ENCODE measurements at places on chromosomes 6 and 20.

GRCh38 chr20:53126185-53126584 lies 154.0 kb downstream of the TSHZ2 start:
- no peak for DNase-seq

GRCh38 chr20:40477805-40478204 lies 211.2 kb downstream of the MAFB start:
- no peak for DNase-seq

GRCh38 chr20:48230216-48230615 lies 444.9 kb upstream of the SULF2 start:
- no peak for DNase-seq

DNA sequence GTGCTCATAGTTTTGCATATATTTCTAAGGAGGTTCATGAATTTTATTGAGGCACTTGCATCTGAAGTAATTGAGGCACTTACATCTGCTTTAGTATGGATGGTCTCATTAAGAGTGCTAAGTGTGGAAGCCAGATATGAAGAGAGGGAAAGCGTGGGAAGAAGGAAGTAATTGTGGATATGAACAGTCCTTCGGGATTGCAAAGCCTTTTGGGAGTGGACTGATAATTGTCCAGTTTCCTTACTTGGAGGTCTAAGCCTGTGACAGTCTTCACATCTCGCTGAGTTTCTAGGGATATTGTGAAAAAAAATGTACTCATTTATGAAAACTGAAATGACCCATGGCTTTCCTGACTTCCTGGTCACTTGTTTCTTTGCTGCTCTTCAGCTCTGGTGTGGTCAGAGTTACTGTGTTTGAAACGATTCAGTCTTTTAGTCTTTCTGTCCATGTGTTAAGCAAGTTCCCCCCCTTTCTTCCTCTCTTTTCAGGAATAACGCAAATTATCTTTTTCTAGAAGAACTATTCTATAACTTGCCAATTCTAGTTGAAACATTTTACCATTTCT lies 137.3 kb downstream of the ZFAND3 start:
- DNase-seq = no peak

GRCh38 chr6:70289299-70289698 lies 13.6 kb downstream of the COL9A1 start:
- no peak for DNase-seq

DNA sequence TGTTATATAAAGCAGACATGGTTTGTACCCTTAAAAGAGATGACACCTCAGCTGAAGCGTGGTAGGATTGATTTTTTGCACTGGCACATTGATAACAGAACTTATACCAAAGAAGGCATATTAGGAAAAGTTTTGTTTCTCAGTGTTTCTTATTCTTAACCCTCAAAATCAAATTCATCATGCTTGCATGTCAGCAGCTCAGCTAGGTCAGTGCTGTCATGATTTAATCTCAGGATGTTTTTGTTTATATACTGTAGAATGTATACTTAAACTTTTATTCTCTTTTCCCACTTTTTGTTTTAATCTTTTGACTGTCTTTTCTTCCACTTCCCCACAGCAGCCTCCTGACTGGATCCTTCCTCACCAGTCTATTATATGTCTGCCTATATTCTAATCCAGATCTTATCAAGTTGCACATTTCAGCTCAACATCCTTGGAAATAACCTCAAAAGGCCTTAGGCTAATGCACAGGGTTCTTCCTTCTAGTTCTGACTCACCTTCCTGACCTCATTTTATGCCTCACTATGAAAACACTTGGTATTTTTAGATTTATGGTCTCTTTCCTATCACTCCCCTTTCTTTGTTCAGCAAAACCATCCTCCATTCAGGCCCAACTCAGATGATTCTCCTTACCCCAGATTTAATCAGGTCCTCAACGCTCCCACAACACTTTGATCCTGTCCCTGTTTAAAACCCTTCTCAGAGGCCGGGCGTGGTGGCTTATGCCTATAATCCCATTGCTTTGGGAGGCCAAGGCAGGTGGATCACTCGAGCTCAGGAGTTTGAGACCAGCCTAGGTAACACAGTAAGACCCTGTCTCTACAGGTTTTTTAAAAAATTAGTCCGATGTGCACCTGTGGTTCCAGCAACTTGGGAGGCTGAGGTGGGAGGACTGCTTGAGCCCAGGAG lies 7.2 kb downstream of the HEBP2 start:
- no peak for DNase-seq

- DNase-seq = no peak
Measured at GRCh38 chr6:7104752-7105151, 3.0 kb upstream of the RREB1 start.

- no peak for DNase-seq
Measured at GRCh38 chr6:127969701-127970100, 68.8 kb upstream of the THEMIS start.

GRCh38 chr6:111530667-111531066 lies 47.6 kb upstream of the REV3L start:
- no peak for DNase-seq

GRCh38 chr6:89944826-89945407 lies 50.6 kb downstream of the GJA10 start:
- no peak for DNase-seq

DNA sequence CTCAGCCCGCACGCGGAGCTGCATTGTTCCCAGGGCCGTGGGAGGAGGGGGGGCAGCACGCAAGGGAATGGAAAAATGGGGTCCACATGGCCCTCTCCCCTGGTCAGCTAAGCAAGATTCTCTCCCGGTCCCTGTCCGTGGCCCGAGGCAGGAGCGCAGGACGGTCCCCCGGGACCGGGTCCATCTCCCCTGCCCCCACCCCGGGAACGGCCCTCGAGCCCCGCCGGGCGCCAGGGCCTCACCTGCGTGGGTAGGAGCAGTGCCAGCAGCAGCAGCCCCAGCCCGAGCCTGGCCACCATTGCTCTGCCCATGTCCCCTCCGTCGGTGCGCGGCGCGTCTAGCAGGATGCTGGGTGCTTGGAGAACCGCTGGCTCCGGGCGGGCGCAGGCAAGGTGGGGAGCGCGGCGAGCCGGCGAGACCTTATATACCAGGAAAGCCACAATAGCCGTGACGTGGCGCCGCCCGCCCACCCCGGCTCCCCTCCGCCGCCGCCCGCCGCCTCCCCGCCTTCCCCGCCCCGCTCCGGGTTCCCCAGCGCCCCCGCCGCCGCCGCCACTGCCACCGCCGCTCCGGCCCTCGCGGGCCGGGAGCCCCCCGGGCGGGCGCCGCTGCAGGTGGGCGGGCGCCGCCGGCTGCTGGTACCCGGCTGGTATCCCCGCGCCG lies at the start of gene CD24:
Gene CD24 (minus strand): TSS at position 394 of the 663 bp plus-strand sequence. CDS start 83 bp downstream, at position 311.
- DNase-seq = no peak

DNA sequence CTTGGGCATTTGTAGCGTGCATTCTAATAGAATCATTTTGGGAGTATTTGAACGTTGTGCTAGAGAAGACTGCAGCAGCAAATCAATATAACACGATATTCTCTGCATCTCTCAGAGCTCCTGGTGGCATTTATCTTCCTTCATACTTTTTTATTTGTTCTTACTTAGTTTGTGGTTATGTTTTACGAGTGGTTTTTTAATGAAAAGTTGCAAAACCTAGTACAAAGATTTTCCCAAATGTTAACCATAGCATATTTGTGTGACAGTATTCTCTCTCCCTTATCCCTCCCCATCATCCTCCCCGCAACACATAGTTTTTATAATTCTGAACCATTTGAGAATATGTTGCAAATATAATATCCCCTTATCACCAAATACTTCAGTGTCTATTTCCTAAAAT lies 50.4 kb downstream of the JARID2 start:
- no peak for DNase-seq

- no peak for DNase-seq
Measured at GRCh38 chr6:160995271-160995670, 3.7 kb downstream of the MAP3K4 start.

DNA sequence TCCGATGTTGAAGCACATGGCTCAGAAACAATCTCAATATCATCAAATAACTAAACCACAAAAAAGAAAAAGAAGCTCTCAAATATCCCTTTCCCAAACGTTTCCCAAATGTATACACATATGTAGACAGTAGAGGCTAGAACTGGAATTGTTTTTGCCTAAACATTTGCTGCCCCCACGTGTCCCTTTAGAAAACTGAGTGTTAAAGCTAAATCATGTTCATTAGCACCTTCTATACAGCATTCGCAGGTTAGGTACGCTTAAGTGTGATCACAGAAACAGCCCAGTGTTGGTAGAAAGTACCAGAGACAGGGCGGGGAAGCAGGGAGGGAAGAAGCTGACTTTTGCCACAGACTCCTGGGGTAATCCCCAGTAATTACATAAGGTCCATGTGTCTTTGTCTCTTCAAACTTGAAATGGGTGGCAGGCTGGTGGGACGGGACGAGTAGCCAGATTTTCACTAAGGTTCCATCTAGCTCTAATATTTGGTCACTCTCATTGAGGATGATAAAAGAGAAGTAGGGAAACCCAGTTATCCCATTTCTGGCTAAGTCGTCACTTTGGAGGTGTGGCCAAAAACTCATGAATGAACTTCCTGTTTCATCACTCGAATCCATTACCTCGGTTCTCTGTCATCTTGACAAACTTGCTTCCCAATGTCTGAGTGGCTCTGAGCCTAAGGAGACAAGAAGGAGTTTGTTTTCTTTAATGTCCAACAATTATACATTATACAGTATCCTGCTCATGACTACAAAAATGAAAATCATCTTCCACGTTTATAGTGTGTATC lies 15.0 kb upstream of the TFAP2A start:
- DNase-seq = no peak

DNA sequence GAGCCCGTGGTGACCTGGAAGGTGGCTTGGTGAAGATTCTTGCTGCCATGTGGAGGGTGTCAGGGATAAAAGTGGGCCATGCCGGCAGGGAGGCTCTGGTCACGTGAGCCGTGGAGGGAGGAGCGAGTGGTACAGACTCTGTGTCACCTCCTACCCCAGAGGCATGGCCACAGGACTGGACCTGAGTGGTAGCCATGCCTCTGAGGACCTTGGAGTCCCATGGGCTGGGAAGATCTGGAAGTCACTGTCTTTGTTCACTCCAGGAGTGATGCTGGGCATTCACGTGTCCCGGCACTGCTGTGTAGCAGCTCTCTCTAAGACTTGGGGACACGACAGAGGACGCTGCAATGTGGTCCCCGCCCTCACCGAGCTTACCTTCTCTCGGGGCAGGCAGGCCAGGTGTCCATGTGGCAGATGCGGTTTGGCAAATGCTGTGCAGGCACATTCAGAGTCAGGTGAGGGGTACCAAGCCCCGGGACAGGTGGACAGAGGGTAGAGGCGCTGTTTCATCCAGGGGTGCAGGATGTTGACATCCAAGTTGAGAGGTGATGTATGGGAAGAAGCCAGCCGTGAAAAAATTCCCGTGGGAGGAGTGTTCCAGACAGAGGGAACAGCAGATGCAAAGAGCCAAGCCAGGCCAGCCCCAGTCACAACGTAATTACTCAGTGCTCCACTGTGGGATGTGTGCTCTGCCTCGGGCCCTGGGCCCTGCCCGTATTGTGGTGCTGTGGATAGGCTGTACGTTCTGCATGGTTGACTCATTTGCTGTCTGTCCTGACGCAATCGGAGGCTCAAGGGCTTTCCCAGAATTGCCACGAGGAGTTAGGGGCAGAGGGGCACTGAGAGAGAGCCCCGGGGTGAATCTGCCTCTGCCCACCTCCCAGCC lies 307.8 kb downstream of the TAF4 start:
- no peak for DNase-seq

DNA sequence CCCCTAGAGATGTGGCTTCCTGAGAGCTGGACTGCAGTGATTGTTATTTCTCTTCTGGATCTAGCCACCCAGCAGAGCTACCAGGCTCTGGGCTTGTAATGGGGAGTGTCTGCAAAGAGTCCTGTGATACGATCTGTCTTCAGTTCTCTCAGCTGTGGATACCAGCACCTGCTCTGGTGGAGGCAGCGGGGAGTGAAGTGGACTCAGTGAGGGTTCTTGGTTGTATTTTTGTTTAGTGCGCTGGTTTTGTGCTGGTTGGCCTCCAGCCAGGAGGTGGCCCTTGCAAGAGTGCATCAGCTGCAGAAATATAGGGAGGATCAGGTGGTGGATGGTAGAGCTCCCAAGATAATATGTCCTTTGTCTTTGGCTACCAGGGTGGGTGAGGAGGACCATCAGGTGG lies 33.7 kb downstream of the PAX1 start:
- no peak for DNase-seq

GRCh38 chr6:142251930-142252445 lies 49.8 kb upstream of the ADGRG6 start:
- no peak for DNase-seq

GRCh38 chr6:168304752-168305015 lies 14.9 kb downstream of the DACT2 start:
- no peak for DNase-seq
